ENCODE measurements at places on chromosomes 16 and 17. TPM values are rescaled to one million over a fixed set of nuclear protein-coding genes. Genes with fewer than 3 reads are reported as not detected.

DNA sequence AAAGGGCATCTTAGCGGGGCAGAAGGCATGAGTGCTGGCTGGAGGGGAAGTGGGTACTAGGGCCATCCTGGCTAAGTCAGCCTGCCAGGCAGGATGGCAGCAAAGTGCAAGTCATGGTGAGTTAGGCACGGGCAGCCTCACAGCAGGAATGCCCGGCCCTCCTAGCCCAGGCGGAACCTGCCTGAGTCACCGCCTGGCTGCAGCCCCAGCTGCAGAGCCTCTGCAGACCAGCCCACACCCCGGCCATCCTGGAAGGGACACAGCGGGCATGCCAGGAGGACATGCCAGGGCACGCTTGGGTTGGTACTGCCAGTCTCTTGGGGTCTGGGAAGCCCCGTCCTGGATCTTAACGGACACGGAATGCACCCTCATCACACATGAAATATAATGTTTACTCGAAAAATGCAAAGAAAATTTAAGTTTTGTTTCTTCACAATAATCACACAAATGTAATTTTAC is 5.0 kb upstream of the ALDH3A1 start:
- no peak for DNase-seq

DNA sequence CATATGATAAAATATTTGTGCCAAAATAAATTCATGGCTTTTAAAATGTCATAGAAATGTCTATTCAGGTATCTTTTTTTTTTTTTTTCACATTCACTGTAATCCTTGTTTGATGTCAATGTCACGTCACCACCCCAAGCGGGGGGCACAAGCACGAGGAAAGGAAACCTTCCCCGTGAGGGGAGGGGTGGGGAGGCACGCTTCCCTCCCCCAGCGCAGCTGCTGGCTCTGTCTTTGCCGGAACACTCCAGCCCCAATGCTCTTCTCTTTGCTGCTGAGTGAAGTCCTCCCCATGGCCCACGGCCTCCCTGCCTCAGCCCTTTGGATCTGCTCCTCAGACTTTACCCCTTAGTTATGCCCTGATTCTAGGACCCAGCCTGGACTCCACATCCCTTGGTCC is 1.5 kb downstream of the SLC35G3 start:
- no peak for DNase-seq

- no peak for DNase-seq
Observed at GRCh38 chr16:73289232-73289631, 241.3 kb upstream of the ZFHX3 start.

DNA sequence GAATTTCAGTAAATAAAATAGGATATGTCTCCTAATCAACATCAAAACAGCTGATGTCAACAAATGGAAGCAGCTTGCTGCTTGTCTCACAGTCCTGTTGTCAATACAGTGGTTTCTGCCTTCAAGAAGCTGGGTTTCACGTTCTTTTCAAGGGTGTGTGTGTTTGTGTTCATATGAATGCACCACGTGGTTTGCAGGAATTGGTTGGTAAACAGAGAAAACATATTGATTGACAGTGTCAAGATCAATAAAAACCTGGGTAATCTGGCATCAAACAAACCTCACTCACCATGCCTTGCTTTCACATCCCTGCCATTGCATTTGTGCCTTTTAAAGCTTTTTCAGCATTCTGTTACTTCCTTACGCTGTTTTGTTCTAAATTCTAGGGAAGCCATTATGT is 585.7 kb upstream of the CA10 start:
- DNase-seq = no peak

GRCh38 chr16:12262454-12263180 is 286.1 kb downstream of the SNX29 start:
- DNase-seq = no peak

- no peak for DNase-seq
Observed at GRCh38 chr16:83328936-83329335, 478.8 kb upstream of the HSBP1 start.

- DNase-seq = no peak
Observed at GRCh38 chr16:85372627-85373372, 240.3 kb upstream of the GSE1 start.

- DNase-seq = no peak
Observed at GRCh38 chr16:27373312-27373711, 28.7 kb upstream of the IL21R start.

- DNase-seq = no peak
Observed at GRCh38 chr16:82882982-82883835, 256.4 kb downstream of the CDH13 start.

DNA sequence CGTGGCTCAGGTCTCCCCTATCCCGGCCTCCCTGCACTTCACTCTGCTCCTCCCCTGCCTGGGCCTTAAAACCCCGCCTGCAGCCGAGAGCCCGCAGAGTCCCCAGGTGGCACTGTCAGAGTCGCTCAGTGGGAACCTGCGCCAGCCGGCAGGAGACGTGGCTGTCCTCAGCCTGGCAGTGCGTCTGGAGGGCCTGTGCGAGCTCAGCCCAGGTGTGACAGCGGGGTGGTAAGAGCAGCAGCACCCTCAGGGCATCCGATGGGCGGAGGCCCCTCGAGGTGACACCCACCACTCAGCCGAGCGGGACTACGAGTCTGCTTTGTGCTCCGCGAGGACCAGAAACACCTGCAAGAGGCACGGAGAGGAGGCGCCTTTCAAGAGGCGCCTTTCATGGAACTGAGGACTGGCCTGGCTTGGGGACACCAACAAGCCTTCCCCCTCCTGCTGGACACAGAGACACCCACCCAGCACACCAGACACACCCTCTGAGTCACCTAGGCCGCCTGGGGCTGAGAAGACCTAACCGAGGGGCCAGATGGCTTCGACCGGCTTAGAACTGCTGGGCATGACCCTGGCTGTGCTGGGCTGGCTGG is at the start of gene CLDN9:
Gene CLDN9, plus strand, starts transcription at position 96 of the 593 bp plus-strand sequence. Its CDS starts 440 bp downstream, at position 536.
- DNase-seq = no peak

DNA sequence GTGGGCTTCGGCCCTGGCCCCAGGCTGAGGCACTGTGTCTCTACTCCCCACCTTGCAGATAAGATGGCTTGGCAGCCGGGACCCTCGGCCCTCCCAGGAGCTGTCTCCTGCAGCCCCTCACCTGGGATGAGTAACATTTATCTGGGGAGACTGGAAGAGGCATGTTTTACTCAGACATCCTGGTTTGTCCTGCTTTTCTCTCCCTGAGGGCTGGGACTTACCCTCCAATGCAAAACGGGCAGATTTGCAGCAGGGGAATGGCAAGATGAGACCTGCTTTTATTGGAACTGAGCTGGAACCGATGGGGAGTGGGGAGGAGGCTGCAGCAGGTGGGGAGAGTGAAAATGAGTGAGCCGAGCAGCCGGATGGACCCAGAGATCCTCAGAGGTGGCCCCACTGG is 27.3 kb upstream of the UBE2G1 start:
- no peak for DNase-seq

DNA sequence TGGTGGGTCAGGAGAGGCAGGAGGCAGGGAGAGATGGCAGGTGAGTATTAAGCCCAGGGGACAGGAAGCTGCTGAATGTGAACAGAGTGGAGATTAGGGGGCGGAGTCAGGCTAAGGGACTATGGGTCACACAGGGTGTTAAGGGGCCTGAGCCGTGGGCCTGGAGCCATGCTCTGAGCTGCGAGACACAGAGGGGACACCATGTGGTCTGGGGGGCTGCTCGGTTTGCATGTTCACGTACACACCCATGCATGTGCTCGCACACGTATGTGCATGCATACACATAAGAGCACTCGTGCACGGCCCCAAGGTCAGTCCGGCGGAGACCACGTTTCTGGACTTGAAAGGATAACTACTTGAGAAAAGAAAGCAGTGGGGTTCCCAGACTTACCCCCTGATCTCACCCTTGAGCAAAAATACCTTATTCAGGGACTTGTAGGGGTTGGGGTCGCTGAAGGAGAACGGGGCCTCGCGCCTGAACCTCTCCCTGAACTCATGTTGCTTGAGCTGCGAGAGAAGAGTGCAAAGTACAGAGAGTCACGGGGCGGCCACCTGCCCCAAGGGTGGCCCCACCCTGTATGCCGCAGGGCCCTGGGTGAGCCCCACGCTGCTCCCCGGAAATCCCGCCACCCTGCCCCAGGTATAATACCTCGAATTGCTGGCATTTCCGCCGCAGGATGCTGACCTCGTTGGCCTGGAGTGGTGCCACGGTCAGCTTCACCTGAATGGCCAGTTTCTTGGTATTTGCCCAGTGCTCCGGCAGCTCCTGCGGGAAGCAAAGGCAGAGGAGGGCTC is 50.8 kb downstream of the DNAH17 start:
- no peak for DNase-seq

DNA sequence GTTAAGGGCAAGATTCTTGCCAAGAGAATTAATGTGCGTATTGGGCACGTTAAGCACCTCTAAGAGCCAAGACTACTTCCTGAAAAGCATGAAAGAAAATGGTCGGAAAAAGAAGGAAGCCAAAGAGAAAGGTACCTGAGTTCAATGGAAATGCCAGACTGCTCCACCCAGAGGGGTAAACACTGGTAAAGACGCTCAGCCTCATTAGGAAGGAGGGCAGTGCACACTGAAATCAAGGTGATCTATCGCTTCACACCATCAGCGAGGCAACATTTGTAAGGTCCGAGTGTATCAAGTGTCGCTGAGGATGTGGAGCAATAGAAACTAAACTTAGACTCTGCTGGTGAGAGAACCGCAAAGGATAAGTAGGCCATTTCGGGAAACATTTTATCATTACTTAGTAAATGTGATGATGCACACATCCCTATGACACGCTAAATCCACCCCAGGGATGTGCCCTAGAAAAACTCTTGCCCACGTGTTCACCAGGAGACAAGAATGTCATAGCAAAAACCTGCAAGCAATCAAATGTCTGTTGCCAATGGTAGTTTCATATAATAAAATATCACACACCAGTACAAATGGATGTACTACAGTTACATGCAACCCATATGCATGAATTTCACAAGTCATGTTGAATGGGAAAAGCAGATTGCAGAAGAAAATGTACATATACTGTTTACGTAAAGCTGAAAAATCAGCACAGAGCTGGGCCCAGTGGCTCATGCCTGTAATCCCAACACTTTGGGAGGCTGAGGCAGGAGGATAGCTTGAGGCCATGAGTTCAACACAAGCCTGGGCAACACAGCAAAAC is 23.6 kb downstream of the CNTROB start:
- no peak for DNase-seq

- DNase-seq = no peak
Observed at GRCh38 chr17:8474826-8475225, 39.1 kb downstream of the NDEL1 start.

GRCh38 chr16:82824408-82824807 is 197.6 kb downstream of the CDH13 start:
- DNase-seq = no peak

GRCh38 chr16:73093146-73094144 is 45.5 kb upstream of the ZFHX3 start:
- DNase-seq = no peak

- no peak for DNase-seq
Observed at GRCh38 chr17:31916491-31917064, 15.1 kb upstream of the UTP6 start.

GRCh38 chr16:53898993-53899392 is 195.0 kb downstream of the FTO start:
- DNase-seq = no peak

GRCh38 chr17:549177-550040 is 165.2 kb downstream of the VPS53 start:
- no peak for DNase-seq

DNA sequence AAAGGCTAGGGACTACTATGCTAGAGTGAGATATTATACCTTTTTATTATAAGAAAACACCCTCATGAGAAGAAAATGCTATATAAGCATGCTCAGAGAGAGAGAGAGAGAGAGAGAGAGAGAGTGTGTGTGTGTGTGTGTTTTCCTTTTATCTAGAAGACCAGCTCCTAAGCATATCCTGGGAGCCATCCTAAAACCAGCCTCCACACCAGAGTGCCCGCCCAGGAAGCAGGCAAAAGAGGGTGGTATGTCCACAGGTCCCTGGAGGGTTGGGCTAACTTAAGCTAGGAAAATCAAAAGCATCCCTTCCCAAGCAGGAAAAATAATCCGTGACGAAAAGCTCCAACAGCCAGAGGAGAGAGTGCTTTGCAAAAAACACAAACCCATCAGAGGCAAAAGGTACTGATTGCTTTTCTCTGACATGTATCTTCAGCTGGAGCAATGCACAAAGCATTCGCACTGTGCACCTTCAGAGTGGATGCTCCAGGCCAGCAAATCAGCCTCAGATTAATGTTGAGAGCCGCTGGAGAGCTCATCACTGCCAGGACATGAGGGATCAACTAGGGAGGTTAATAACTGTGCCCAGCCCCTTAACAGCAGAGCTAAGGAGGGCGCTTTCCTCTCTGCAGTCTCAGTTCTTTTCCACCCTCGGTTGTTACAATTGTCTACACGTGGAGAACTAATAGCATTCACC is 125.1 kb downstream of the SLC39A11 start:
- no peak for DNase-seq

TPSD1 gene
- polyA plus RNA-seq = 1.1 TPM

DCUN1D3 gene
- 19.5 TPM for polyA plus RNA-seq

CCDC200 gene
- 91.1 TPM for polyA plus RNA-seq

IKZF3 gene
- 3.4 TPM for polyA plus RNA-seq

OTOP2 gene
- polyA plus RNA-seq = 5.7 TPM

GLIS2 gene
- polyA plus RNA-seq = 15.0 TPM

HASPIN gene
- 20.5 TPM for polyA plus RNA-seq

CACNG3 gene
- polyA plus RNA-seq = 0.32 TPM

Measured in testis (tissue), 5 donors.